Omental fat pad (tissue), 4 donors: ENCODE measurements at places on chromosomes 2 and 18. TPM values are rescaled to one million over a fixed set of nuclear protein-coding genes. Genes with fewer than 3 reads are reported as not detected.

Gene FN1
- 220 TPM for total RNA-seq

Gene SERPINB7
- 2.0 TPM for total RNA-seq

Gene RBM43
- 4.4 TPM for total RNA-seq

GRCh38 chr18:13441736-13442135, 223.2 kb downstream of the LDLRAD4 start:
- no peak for DNase-seq

DNA sequence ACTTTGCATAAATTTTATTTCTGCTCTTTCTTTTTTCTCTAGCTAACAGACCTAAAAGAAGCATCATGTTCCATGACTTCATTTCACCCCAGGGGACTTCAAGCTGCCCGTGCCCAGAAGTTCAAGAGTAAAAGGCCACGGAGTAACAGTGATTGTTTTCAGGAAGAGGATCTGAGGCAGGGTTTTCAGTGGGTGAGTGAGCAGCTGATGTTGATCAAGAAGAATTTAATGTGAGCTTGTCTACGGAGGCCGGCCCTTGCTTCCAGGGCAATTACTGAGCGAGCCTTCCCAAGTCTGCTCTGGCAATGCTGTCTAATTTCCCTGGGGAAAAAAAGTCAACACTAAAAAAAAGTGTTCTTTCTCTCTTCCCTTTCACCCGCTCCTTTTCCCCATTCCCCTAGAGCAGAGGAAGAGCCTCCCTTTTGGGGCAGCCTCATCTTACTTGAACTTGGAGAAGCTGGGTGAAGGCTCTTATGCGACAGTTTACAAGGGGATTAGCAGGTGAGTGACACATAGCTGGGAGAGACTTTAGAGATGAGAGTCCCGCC, 1.2 kb downstream of the CDK15 start:
- DNase-seq: no peak
